ENCODE measurements at places on chromosomes 2 and 18.

GRCh38 chr2:67075056-67075455 lies 322.1 kb upstream of the ETAA1 start:
- no peak for DNase-seq

DNA sequence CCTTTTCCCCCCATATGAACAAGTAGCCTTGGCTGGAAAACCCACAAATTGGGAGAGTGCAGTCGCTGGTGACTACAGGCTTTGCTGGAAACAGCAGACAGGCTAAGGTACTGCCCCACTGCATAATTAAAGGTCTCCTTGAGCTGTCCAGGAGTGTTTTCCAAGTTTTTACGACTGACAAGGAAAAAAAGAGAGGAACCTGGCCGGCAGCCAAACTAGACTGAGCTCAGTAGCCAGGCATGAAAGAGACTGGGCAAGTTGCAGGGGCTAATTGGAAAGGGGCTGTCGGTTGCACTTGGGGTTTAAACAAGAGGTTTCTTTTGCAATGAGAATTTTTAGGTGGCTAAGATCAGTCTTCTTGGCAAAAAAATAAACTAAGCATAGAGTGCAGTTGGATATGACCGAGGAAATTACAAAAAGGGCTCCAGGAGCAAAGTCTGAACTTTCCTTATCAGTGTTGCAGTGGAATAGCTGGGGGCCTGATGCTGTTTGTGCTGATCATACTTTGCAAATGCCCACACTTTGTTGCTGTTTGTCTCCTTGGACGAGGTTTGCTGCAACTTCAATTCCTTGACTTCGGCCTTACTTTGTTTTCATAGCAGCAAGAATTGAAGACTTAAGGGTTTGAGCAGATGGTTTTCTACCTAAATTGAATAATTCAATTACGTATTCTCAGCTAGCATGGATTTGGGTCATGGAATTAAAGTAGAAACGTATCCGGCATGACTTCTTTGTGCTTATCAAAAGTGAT lies 2.1 kb downstream of the GULP1 start:
- DNase-seq: peak; percentile 51

DNA sequence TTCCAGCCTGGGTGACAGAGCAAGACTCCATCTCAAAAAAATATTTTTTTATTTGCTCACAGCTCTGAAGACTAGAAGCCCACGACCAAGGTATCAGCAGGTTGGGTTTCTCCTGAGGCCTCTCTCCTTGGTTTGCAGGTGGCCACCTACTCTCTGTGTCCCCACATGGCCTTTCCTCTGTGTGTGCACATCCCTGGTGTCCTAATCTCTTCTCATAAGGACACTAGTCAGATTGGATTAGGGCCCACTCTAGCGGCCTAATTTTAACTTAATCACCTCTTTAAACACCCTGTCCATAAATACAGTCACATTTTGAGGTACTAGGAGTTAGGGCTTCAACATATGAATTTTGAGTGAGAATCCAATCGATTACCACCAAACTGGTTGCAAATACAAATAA lies 2.0 kb upstream of the RAB3GAP1 start:
- no peak for DNase-seq

- DNase-seq: no peak
These were observed 142.0 kb upstream of the UNC80 start for GRCh38 chr2:209629597-209629996.

DNA sequence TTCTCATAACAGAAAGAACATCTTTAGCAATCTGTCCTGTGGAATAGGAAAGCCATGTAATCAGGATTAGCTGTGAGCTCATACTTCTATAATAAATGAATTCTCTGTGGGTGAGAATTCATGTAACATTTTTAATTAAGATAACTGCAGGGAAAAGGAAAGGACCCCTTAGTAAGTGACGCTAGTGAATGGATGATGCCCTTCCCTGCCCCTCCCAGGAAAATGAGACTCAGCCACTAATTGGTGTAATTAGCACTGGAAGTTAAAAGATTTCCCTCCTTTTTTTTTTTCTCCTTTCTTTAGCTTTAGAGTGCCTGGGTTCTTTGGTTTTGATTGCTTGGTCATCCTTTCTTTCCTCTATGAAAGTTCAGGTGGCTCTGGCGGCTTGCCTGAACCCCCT lies 90.3 kb downstream of the VWA3B start:
- no peak for DNase-seq

Data from head of caudate nucleus (tissue), 42 donors.